Astrocyte of the spinal cord (primary cell): ENCODE measurements at places on chromosomes 12 and 14.

- DNase-seq = peak; percentile 73
Measured at GRCh38 chr12:70733385-70733784, 96.2 kb upstream of the PTPRB start.

GRCh38 chr14:50371546-50371945 lies 25.1 kb downstream of the CDKL1 start:
- no peak for DNase-seq

DNA sequence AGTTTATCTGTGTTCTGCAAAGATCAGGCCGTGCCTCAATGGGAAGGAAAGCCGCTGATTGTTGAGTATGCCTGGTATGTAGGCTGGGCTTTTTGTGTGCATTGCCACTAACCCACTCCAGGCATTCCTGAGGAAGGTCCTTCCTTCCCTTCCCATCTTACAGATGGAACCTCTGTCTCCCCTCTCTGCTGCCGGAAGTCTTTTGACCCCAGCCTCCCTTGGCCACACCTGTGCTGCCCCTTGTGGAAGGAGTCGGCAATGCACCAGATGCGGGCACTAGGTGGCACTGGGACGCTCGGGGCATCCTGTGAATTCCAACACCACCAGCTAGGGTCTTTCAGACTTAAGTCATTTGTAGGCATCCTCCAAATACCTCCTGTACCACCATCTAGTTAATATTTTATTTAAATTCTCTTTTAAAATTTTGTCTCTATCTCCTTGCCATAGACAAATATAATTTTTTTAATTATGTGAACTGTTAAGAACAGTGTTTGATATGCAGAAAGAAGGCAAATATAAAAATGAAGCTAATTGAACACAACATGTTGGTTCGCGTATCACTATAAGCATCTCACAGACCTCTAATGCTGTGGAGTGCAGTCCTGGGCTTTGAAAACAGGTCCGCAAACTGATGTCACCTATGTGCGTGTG lies 99.6 kb downstream of the RIN3 start:
- no peak for DNase-seq

DNA sequence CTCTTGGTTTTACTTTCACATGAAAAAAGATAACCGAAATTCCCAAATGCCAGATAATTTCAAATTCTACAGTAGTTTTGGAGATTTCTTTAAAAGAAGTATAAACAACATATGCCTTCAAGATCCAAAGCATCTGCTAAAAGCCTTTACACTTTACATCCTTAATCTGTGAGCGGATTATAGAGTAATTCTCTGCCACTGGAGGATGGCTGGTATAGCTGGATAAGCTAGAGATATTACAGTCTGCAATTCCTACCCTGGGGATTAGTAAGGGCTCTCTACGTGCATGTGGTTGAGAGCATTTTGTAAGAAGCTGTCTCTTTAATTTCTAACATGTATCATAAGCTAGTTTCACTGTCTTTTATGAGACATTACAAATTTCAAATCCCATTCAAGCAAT lies 240.3 kb upstream of the HMGA2 start:
- no peak for DNase-seq

DNA sequence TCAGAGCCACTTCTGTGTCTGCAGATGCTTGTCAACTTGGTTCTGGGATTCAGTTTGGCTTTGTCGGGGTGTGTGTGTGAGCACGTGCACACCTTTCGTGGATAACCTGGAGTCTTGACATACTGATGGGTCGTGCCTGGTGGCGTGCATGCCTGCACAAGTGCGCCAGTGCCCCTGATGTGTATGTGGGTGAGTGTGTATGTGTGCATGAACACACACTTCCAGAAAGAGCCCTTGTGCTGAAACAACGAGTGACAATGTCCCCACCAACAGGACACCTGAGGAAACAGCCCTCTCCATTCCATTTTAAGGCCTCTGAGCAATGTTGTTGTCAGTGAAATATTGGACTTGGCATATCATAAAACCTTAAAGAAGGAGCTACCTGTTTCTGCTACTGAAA lies 53.9 kb downstream of the SMUG1 start:
- no peak for DNase-seq
